HAP-1 (cell line): ENCODE measurements at places on chromosomes 5 and 9.

GRCh38 chr5:126921241-126922091, 108.9 kb downstream of the MARCHF3 start:
- DNase-seq, result no peak

DNA sequence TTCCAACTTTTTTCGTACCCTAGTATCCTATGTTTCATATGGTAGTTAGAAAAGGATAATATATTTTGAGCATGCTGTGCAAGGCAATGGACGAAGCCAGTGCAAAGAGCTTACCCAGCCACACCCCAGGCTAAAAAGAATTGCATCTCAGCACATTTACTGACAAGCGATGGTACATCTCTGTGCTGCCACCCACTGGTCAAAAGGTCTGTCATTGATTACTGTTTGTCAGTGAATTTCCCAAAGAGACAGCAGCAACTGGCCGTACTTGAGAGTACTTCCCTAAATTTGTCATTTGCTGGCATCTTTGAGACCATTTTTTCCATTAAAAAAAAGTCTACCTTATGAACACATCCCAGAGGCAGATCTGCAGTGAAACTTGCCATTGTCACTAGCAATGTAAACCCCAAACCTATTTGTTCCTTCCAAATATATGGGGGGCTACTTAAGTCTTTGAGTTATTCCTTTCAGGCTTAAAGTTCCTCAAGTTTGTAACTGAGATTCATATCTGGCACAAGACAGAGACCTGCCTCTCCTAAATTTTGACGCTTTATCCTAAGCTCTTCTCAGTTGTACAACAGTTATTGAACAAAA, 184.3 kb downstream of the CTNND2 start:
- DNase-seq, result no peak

DNA sequence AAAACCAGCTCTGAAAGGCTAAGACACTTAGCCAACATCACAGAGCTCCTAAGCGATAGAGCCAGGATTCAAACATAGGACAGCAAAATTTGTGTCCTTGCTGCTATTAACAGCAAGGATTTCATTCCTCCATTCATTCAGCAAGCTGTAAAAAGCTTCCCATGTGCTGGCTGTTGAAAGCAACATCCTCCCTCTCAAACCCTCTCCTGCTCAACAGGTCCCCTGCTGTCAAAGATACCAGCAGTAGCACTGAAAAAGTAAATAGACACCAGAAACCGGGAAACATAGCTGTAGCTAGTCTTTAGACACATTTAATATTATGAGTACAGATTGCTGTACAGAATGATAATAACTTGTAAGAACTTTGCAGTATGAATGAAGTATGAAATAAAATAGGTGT, 52.6 kb upstream of the ADAMTSL1 start:
- no peak for DNase-seq

- no peak for DNase-seq
Measured at GRCh38 chr9:33776578-33776977, 18.8 kb upstream of the PRSS3 start.

DNA sequence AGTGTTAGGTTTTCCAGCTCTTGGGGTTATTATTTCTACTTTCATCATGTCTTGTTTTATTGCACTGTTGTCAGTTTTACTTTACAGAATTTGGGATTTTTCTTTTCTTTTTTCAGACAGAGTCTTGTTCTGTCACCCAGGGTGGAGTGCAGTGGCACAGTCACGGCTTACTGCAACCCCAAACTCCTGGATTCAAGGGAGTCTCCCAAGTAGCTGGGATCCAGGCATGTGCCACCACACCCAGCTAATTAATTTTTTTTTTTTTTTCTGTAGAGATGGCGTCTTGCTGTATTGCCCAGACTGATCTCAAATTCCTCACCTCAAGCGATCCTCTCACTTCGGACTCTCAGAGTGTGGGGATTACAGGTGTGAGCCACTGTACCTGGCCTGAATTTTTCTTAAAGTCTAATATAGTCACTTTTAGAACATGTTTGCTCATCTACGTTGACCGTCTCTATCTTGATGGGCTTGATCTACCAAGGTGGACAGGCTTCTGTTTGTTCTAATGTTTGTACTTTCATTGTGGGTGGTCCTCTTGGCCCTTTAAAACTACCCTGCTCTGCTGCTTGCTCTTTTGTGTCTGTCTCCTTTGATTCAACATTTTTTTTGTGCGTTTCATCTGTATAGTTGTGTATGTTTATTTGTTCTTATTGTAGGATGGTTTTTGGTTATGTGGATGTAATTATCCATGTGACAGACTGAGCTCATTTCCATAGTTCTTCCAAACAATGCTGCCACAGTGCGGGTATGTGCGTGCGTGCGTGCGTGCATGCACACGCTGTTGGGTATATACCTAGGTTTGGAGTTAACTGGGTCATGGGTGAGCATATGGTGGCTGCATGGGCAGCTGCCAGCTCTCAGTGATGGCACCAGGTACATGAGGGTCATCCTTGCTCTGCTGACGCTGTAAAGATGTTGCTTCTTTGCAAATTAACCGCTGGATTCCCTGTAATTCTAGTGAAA, 18.1 kb downstream of the PRRC2B start:
- DNase-seq, result no peak

DNA sequence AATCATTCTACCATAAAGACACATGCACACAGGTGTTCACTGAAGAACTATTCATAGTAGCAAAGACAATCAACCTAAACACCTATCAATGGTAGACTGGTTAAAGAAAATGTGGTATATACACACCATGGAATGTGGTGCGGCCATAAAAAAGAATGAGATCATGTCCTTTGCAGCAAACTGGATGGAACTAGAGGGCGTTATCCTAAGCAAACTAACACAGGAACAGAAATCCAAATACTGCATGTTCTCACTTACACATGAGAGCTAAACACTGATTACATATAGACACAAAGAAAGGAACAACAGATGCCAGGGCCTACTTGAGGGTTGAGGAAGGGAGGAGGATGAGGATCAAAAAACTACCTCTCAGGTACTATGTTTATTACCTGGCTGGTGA, 103.8 kb downstream of the DRD1 start:
- DNase-seq, result no peak

DNA sequence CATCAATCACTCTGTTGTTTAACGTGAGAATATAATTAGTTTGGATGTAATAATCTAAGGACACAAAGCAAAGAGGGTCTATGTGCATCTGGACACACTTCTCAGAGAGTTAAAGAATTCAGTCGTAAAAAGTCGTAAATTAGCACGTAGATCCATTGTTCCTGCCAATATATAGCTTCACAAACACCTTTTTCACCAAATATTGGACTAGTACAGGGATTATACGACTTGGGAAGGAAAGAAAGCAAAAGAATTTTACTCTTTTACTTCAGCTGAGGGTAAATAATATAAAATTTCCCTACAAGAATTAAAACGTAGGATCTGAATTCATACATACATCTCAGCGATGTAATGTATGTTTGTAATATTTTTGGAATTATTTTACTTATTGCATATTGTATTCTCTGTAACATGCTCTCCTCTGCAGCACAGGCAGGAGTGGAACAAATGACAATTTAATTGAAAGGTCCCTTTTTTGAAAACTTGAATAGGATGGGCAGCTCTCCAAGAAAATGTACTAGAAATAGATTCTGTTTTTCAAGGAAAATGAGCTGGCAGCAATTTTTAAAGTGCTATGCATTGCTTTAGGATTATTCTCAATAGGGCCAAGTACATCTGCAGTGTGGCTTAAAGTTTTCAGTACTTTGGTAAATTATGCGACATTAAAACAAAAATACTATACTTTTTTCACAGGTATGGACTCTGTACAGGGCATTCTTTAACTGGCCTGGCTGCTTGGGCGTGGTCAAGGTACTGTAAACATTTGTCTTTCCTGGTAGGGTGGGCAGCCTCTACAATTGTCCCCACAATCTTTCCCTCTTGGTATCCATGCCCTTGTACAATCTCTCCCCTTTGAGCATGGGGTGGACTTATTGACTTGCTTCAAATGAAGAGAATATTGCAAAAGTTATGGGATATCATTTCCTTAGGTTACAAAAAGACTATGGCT, 39.7 kb upstream of the HSD17B4 start:
- no peak for DNase-seq

- no peak for DNase-seq
Measured at GRCh38 chr9:33159777-33160127, 7.4 kb downstream of the B4GALT1 start.

- DNase-seq, result no peak
Measured at GRCh38 chr9:78213712-78214111, 22.2 kb upstream of the CEP78 start.

DNA sequence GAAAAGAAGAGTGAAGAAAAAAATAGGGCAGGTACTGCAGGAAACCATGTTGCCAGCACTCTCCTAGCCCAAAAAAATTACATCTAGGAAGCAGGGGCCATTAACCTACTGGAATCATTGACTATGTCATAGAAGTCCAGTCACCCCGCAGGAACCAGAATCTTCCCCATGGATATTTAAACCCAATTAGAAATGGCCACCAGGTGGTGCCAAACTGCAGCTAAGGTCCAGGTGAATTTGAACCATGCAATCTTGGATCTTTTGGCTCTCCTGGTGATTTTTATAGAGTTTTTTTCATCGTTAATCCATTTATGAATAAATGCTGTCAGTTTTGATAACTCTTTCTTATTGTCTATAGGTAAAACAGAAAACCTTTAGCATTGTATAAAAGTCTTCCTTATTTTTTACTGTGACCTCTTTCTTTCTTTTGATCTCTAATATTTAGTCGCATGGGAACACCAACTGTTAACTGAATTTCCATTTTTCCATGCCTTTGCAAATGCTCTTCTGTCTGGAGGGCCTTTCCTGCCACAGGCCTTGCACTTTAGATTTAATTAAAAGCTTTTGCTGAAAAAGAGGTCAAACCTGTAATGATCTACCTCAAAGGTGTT, 147.5 kb upstream of the FGF10 start:
- peak; percentile 46 for DNase-seq

GRCh38 chr9:130232899-130233586, 32.5 kb upstream of the HMCN2 start:
- no peak for DNase-seq

DNA sequence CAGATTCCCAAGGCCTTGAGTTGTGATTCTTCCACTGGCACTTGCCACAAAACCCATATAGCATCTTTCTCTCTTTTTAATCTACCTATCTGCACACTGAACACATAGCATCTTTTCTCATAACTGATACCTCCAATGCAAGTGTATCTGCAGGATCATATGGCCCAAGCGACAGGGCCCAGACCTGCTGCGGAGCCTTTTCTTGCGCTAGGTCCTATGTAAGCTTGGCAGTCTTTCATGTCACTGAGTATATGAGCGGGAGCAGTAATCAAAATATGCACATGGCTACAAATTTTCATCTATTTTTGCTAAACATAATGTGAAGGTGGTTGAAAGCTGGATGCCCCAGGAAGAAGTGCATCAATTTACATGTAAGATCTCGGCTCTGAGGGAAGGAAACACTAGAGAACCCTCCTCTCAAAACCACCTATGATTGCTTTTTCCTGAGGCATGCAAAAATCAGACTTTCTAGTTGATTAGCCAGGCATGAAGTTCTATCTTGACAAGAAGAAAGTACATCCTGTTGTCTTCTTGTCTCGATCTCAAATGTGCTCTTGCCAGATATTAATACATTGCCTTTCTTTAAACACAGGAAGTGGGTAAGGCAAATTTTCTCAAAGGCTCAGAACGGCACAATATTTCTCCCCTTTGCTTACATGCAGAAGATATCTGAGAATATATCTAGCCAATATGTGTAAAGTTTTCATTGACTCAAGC, 26.9 kb upstream of the CEMIP2 start:
- no peak for DNase-seq

GRCh38 chr5:77776554-77777206, 541 bp upstream of the TBCA start:
- no peak for DNase-seq

GRCh38 chr5:17413691-17414090, 84.3 kb upstream of the TAF11L2 start:
- no peak for DNase-seq
